ENCODE measurements at places on chromosomes 4 and X.

DNA sequence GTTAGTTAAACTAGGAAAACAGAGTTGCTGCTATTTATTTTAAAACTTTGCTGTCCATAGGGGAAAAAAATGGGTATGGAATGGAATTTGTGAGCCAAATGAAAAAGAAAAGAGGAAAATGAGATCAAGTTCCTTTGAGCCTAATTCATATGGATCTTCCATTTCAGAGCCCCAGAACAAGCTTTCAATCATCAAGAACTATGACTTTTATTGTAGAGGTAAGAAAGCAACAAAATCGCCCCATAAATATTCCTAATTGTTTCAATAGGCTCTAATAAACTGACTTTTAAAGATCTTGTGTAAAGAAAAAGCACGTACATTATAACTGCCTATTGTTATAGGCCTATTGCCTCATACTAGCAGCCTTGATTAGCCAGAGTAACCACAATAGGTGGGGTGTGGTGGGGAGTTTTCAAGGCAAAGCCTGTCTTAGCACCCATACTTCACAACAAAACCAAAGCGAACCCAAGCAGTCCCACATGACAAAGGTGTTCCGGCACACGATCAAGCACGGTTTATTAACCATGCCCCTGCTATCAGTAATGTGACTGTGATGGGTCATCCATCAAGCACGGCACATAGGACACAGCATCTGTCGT lies 44.4 kb downstream of the RBM47 start:
- no peak for DNase-seq

DNA sequence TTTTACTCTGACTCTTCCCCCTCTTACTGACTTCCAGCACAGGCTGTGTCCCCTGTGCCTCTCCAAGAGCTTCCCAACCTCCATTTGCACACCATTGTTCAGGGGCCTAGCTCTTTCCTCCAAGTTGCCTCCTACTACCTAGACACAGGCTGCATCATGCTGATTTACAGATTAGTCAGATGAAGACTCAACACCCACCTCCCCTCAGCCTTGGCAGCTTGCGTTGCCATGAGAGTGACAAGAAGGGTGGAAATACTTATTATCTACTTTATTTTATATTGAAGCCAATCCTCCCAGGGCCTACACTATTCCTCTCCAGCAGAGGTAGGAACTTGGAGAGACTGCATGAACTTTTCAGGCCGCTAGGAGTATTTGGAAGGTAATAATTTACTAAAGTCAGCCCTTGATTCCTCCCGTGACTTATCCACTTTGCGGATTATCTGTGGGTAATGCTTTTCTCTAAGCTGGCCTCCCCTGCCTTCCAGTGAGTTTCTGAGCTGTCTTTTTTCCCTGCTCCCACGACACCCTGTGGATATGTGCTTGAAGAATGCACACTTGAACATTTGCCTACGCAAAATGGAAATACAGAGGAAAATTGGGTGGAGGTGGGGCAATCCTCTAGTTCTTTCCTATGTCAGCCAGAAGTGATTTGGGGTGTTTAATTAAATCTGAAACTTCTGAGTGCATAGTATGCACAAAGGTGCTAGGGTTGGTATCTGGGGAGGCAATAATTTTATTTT lies 74.1 kb upstream of the TMEM164 start:
- no peak for DNase-seq

DNA sequence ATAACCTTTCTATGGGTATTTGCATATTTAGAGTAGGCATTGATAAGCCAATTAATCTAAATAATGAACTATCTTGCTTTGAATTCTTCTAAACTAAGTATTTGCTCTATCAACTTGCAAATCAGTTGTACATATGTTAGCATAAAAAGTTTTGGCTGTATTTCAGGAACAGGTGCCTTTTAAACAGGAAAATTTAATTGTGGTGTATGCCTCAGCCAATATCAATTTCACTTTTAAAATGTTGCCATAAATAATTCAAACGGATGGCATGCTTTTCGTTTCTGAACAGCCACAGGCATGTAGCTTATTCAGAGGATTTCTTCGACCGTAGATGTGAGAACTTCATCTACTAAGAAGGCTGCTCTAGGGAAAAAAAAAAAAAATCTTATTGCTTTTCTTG lies 99.9 kb downstream of the DCLK2 start:
- DNase-seq, result no peak

DNA sequence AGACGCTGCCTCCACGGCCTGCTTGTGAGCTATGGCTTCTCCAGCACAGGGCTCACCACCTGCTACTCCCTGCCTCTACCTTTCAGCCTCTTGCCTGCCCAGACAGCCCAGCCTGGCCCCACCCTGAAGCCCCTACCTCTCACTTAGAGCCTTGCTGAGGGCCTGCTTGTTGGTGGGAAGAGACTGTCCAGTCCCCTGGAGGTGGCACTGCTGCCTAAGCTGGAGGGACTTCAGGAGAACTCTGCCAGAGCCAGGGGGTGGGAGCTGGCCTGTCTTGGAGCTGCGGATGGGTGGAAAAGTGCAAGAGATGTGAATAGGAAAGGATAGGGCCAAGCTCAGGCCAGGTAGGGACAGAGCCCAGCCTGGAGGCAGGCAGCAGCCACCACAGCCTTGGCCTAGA lies 2.7 kb upstream of the ZNF185 start:
- no peak for DNase-seq

DNA sequence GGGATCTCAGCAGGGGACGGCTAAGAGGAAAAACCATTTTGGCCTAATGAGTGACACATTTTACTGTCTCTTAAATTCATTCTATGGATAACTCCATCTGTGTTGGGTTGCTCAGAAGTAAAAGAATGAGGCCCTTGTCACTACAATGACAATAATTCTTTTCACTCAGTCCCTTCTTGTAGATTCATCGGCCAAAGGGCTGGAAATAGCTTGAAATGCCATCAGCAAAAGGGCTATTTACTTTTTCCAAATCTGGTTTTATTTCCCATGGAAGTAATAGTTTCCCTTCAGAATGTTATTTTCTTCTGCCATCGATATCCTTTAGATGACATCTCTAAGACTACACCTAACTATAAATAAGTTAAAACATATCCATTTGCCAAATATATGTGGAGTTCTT lies 7.4 kb downstream of the MEPE start:
- DNase-seq, result no peak

GRCh38 chr4:117545039-117545438 lies 459.7 kb upstream of the TRAM1L1 start:
- no peak for DNase-seq

- no peak for DNase-seq
Measured at GRCh38 chr4:84691170-84691691, 108.3 kb downstream of the CDS1 start.

DNA sequence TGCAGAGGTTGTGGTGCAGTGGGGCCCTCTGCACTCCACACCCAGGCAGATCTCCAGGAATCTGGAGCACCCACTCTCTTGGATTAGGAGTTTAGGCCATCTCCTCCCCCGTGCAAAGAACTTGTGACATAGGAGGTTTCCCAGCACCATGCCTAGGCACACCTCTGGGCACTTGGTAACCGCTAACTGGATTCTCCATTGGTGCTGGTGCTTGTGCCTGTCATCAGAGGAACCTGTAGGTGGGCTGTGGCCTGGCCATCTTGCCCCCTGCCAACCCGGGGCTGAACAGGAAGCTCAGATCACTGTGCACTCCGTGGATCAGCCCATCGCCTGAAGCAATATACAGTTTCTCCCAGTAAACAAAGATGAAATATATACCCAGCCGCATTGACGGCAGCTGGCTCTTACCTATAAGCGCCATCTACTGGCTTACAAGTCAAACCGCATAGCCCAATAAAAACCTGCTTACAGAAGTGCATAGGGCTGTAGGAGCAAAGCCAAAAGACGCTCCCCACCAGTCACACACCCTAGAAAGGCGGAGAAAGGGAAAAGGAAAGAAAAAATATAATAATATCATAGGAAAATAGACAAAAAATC lies 19.1 kb upstream of the TEX13B start:
- no peak for DNase-seq

DNA sequence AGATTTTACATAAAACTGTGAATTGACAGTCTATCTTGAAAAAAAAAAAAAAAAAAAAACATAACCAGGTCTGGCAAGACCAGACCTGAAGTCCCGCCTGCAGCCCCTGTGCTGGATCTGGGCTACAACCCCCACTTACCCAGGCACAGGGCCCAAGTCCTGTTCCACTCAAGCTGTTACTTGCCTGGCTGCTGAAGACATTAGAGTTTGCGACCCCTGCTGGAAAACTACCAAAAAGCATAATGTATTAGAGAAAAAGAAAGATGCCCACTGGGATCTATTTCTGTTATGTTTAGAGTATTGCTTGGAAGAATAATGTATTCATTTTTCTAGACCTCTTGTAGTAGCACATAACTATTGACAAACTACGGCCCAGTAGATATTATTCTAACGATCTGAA lies 4.7 kb downstream of the HS3ST1 start:
- DNase-seq, result no peak

DNA sequence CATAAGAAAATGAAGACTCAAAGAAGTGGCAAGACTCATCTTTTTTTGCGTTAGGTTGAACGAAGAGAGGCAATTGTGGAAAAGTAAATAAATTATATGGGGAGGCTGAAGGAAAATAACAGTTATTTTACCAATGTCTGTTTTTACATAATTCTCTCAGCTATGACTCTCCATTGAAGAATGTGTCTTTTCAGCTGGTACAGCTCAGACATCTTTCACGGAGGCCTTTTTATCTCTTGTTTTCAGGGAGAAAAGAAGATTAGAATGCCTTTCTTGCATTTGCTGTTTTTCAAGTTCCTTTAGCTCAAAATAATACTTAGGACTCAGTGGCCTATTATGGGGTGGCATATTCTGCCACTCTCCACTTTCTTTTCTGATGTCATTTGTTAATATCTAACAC lies 153.0 kb downstream of the ADAM29 start:
- no peak for DNase-seq

GRCh38 chr4:134624365-134624764 lies 422.8 kb upstream of the PABPC4L start:
- DNase-seq, result no peak

DNA sequence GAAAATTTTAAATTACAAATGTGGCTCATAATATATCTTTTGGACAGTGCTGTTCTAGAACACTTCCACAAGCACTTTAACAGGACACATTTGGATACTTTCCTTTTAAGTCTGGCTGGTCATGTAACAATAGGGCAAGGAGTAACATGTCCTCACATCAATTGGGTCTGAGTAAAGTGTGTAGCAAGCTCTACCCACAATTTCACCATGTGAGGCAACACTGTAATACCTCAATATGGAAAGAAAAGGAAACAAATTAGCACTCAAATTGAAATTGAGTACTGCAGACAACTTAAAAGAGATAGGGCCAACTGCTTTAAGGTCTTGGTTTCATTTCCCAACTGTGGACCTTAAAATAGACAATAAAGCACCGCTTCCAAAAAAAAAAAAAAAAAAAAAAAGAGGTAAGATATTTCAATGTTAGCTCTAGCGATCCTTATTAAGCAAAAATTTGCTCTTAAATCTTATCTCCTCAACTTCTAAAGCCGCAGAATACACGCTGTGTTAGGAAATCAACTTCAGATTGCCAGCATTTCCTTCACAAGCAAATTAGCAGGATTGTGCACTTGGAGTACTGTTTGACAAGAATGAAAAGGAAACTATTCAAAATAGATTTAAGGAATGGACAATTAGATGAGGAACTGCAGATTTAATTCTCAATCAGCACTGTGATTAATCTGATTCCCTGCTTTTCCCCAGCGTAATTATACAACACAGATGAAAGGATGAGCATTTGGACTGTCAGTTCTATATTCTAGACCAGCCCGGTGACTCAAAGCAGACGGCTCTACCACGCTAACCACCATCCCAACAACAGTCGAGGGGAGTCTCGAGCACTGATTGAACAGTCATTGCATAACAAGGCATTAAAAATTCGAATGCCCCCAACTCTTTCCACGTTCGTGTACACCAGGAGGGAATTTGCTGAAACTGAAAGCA lies 1.6 kb downstream of the CASK start:
- DNase-seq, result peak; percentile 34

Measured in stimulated activated CD4-positive, alpha-beta T cell treated with anti-CD3 and anti-CD28 coated beads, Interleukin-4, amount 100 ng/mL, for 4 hours (primary cell).